Caudate nucleus (tissue), 63 donors: ENCODE measurements at places on chromosomes 5 and 9.
A peak's percentile ranks its signal among the peaks of the same experiment; 100 is the strongest.

DNA sequence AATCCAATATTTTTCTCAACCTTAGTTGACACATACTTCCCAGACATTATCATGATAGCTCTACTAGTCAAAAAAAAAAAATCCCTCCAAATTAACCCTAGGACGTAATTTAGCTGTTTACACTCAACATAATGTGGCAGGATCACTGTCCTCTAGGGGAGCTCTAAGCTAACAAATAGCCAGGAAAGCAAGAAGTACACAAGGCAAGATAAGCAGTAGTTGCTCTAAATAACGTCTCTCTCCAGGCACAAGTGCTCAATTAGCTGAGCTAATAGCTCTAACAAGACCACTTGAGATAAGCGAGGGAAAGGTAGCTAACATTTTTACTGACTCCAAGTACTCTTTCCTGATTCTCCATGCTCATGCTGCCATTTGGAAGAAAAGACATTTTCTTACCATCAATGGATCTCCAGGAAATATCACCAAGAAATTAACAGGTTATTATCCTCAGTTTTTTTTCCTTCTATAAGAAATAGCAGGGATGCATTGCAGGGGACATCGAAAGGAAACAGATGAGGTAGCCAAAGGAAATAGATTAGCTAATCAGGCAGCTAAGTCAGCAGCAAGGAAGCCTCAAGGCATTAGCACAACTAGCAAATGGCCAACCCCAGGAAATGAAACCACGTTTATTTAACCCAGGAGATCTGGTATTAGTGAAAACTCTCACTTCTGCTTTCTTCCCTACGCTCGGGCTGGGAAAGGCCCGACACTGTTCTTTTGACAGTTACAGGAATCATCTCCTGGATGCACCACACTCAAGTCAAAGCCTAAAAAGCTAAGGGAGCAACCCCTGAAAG is 614.1 kb downstream of the PTPRD start:
- no peak for DNase-seq

- DNase-seq = no peak
These were observed 41.7 kb downstream of the ADAMTS16 start for GRCh38 chr5:5181650-5182324.

- DNase-seq = no peak
These were observed 182.5 kb upstream of the CDH12 start for GRCh38 chr5:23035555-23036090.

GRCh38 chr9:83334320-83334719 is 203.9 kb downstream of the FRMD3 start:
- DNase-seq = peak; percentile 79

- DNase-seq = no peak
These were observed 74.5 kb downstream of the CDKN2A start for GRCh38 chr9:21919377-21920362.

- no peak for DNase-seq
These were observed 258.7 kb downstream of the IRX1 start for GRCh38 chr5:3854188-3854821.

DNA sequence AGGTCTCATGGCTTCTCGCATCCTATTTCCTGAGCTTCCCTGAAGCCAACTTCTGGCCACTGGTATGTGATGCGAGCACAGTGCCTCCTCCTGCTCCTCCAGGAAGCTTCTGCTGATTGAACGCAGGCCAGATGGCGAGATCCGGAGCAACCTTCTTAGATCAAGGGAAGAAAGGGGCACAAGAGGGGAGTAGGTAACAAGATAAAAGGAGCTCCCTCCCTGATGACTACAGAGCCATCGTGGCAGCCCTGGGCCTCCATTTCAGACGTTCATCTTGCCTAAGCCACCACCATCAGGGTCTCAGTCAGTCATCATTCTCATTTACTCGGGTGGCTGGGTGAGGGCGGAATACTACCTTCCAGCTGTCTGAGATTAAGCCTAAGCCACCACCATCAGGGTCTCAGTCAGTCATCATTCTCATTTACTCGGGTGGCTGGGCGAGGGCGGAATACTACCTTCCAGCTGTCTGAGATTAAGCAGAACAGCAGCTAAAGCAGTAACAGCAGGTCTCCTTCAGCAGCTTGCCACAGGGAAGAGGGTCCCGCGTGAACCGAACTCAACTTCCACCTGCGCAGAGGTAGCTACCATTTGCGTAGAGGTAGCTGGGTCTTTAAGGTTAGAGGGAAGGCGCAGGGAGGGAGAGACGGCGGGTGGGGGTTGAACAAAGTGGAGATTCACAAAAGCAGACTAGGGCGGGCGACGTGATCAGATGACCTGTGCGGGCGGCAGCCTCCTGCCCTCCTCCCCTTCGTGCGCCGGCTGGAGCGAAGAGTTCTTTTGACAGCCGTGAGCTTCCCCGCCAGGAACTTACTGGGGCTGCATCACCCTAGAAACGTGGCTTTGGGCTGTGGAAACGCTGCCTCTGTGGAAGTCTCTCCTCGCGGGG is 27.9 kb upstream of the MGAT1 start:
- peak; percentile 78 for DNase-seq

DNA sequence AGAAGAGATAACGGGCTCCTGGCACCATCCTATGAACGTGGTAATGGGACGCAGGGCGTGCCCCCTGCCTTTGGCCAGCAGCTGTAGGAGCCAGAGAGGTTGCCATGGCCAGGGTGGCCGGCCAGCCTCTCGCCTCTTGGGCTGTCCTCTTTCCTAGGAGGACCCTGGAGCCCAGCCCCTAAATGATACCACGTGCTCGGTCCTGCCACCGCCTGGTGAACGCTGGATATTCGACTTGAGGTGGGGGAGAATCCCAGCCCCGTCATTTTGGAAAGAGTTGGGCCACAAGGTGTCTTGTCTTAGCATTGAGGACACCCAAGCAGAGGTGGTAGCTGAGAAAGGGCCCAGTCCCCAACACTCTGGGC is 391 bp upstream of the NRG2 start:
- peak; percentile 56 for DNase-seq

- DNase-seq = no peak
These were observed 64.9 kb downstream of the CDC42SE2 start for GRCh38 chr5:131328536-131329285.

DNA sequence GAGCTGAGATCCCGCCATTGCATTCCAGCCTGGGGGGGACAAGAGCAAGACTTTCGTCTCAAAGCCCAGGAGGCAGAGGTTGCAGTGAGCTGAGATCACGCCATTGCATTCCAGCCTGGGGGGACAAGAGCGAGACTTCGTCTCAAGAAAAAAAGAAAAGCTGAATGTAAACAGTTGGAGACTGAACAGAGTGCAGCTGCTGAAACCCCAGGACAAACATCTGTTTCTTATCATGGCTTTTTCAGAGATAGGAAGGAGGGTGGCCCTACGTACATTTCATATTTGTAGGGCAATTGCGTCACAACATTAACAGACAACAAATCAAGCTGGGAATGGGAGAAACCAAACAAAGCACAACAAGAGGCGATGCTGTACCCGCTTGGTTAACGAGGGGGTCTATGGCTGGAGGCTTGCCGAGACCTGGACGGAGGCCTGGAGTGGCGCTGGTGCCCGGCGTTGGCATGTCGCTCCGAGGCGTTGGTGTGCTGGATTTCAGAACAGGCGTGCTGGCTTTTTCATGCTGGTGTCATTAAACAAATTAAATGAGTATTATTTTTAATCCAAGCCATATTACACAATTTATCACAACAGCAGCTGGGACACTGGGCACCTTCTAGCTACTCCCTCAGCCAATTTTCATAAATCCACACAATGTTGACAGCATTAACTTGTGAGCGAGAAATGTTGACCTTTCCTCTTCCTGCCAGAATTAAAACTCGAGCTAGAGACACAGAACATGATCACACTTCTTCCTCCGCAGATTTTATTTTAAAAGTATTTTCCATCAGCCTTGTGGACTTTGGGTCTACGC is 76.1 kb downstream of the TLE1 start:
- DNase-seq = peak; percentile 36

DNA sequence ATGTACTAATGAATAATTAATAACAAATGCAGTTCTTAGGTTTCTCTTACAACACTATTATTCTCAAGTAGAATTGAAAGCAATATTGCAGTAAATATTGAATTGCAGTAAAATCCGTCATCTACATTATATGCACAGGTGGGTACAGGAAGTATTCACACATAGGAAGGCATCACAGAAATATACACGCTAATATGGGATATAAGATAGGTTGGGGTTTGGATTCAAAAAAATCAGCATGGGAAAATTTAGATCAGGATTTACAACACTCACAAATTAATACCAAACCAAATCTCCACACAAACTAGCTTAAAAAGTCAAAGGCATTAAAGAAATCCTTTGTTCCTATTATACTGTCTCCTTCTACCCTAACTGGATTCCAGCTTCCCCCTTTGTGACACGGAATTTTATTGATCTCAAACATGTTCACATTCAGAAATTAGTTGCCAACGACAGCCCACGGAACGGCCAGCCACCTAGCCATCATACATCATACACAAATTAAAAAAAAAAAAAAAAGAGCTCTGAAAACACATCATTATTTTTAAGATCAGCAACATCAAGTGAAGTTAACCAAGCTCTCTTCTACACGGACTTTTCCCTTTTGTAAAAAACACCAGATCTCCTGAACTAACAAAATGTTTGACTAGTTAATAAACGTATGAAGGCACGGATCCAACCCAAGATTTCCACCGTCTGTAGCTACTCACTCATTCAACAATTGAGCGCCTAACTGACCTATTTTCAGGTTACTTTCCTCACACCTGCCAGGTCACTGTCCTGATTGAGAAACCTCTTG is 2.2 kb downstream of the NR6A1 start:
- no peak for DNase-seq

DNA sequence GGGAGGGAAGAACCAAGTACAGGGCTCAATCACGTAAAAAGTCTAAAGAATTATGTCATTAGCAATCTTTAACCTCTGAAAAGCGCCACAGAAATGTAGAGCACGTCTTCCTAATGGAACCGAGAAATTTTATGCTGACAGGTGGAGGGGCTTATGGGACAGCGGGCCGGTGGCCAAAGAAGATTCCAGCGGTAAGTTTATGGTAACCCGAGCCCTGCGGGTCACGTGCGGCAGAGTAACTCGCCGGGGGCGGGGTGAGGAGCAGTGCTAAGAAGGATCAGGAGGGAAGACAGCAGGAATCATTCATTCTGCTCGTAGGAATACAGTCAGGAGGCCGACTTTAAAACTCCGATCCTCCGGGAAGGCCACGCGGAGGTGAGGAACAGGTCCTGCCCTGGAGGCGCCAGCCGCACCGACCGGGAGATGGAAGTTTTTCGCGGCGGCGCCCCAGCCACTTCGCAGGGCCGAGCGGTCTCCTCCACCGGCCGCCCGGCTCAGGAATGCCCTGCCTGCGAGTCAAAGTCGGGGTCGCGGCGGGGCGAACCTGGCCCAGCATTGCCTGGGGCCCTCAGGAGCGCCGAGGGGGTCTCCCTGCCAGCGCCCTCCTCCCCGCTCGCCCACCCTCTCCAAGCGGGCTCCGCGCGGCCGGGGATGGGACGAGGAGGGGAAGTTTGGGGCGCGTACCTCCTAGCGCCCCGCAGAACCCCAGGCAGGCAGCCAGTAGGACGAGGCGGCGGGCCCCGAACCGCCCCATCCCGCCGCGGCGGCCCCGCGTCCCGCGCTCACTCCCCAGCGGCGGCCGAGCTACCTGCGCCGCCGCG is 101.8 kb downstream of the ESM1 start:
- DNase-seq = no peak

GRCh38 chr5:80337379-80337778 is 17.6 kb downstream of the SPZ1 start:
- no peak for DNase-seq

DNA sequence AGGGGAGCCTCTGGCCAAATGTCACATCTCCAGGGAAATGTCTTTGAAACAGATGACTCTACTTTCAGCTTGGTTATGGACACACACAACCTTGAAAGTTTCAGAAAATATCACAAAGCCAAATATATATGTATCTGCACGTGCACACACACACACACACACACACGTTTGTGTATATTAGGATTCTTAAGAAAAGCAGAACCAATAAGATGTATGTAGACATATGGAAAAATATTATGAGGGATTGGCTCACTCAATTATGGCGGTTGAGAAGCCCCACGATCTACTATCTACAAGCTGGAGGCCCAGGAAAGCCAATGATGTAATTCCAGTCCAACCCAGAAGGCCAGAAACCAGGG is 194.9 kb downstream of the PALM2AKAP2 start:
- no peak for DNase-seq

DNA sequence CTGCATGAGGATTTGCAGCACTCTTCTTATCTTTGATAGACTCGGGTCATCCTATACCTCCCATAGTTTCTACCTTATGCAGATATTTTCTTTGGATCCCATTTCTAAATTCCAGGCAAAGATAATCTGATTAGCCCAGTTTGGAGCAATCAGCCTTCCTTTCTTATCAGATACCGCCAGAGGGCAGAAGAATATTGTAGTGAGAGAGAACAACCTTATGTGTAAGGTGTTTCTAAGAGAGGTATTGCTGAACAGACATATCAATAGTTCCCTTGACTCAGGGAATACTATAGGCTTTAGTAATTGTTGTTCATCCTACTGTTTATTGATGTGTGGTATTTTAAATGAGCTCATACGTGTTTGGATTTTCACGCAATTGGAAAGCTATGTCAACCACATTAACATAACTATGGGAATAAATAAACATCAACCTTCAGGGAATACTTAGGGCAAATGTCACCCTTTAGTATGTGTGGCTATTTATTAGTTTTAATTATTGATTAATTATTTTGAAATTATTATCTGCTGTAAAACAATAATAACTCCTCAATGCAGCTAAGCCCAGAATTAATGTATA is 1435.2 kb upstream of the CDH9 start:
- DNase-seq = no peak

DNA sequence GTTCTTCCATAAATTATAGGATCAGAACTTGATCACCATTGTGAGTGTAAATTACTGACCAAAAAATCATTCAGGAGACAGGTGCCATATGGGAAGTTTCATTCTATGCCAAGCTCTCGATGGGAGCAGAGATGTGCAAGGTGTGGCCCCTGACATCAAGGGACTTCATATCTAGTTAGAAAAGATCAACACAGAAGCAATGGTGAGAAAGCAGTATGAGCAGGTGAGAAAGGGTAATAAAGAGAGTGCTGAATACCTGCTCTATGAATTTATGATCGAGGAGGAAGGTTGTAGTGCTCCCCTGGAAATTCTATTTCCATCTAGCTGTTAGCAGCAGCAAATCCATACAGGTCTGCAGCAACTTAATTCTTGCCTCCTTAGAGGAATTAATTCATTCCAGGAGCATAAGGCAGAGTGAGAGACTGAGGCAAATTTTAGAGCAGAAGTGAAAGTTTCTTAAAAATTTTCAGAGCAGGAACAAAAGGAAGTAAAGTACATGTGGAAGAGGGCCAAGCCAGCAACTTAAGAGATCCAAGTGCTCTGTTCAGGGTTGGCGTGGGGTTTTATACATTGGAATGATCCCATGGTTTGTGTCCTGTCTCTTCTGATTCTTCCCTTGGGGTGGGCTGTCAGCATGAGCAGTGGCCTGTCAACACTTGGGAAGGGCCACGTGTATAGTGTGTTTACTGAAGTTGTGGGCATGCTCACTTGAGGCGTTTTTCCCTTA is 181.8 kb downstream of the SAXO1 start:
- no peak for DNase-seq

- no peak for DNase-seq
These were observed 43.6 kb upstream of the SMIM32 start for GRCh38 chr5:136236479-136237083.

DNA sequence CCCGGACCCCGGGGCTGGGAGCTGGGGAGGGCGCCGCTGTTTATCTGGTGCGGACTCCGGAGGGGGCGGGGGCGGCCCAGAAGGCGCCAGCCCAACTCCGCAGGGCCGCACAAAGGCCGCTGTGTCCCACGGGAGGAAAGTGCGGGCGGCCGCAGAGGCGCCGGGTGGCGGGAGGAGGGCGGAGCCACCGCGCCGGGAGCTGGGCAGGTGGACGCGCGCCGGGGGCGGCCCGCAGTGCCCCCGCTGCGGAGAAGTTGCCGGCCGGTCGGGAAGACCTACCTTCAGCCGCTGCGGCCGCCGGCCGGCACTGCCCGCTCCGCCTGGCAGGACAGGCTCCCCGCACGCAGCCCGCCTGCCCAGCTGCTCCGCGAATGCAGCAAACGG is 43.6 kb downstream of the NACC2 start:
- peak; percentile 72 for DNase-seq
